HCT116 (cell line): ENCODE measurements at places on chromosomes 6 and 20. TPM values are rescaled to one million over a fixed set of nuclear protein-coding genes. Genes with fewer than 3 reads are reported as not detected.

ENPP5 gene
- 4.5 TPM for total RNA-seq

FAM162B gene
- not detected for total RNA-seq

E2F3 gene
- 27.1 TPM for total RNA-seq

C20orf204 gene
- total RNA-seq = 2.5 TPM

MAK gene
- 0.22 TPM for total RNA-seq

PAK5 gene
- not detected for total RNA-seq

IL17A gene
- not detected for total RNA-seq

SNX5 gene
- total RNA-seq = 159 TPM

PXT1 gene
- 0.17 TPM for total RNA-seq

GSTA1 gene
- 0.57 TPM for total RNA-seq

WFDC2 gene
- 1.1 TPM for total RNA-seq

RIMS1 gene
- total RNA-seq = not detected

GRCh38 chr20:32858189-32858588, 534 bp upstream of the EFCAB8 start:
- no peak for DNase-seq

DNA sequence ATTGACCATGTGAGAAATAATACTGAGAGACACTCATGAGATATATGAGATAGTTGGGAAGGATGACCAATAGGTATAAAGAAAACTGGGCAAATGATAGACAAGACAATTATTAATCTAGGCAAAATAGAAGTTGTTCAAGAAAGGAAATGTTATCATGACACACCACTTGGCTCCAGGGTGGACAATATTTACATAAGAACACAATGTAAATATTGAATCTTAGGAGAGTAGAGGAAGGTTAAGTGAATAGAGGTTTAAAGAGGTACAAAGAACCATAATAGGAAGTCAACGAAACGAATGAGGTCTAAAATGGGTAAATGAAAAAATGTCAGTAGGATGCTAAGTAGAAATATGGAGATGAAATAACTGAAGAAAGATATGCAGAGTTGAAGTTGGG, 126.5 kb downstream of the MBOAT1 start:
- DNase-seq = no peak

- peak; percentile 12 for DNase-seq
Measured at GRCh38 chr6:97215157-97215769, 67.8 kb downstream of the MMS22L start.

GRCh38 chr6:169473663-169474062, 220.0 kb upstream of the THBS2 start:
- DNase-seq = no peak

DNA sequence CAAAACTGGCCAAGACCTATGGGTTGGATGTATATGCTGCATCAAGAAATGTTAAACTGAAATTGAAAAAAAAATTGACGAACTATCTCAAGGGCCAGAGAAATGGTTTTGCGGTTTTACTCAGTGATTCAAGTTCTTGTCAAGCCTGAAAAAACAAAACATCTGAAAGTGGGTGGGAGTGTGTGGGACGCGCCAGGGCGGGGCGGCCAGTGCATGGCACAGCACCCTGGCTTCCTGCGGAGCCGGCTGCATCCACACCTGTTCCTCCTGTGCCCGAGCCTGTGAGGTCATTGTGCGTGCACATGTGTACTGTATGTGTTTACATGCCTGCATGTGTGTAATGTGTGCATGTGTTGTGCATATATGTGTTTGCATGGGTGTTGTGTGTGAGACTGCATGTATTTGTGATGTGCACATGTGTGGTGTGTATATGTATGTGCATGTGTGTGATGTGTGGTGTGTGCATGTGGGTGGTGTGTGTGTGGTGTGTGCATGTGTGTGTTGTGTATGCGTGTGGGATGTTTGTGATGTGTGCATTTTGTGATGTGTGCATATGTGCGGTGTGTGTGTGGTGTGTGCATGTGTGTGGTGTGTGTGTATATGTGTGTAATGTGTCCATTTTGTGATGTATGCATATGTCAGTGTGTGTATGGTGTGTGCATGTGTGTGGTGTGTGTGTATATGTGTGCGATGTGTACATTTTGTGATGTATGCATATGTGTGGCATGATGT, 59.8 kb downstream of the CDH4 start:
- DNase-seq = no peak

- DNase-seq = no peak
Measured at GRCh38 chr6:125050663-125051318, 88.6 kb downstream of the RNF217 start.

DNA sequence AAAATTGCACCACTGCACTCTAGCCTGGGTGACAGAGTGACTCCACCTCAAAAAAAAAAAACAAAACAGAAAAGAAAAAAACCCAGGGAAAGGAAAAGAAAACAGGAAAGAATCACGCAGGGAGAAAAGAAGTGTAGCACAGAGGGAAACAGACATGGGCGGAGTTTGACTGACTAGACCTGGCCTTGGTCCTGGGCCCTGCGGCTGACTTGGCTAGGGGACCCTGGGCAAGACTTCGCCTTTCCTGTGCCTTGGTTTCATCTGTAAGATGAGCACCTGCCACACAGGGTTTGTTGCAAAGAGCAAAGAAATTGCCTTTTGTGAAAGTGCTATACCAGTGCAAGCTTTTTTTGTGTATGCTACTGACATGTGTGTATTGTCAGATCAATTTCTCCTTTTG, 71.3 kb upstream of the KCNG1 start:
- DNase-seq = no peak

DNA sequence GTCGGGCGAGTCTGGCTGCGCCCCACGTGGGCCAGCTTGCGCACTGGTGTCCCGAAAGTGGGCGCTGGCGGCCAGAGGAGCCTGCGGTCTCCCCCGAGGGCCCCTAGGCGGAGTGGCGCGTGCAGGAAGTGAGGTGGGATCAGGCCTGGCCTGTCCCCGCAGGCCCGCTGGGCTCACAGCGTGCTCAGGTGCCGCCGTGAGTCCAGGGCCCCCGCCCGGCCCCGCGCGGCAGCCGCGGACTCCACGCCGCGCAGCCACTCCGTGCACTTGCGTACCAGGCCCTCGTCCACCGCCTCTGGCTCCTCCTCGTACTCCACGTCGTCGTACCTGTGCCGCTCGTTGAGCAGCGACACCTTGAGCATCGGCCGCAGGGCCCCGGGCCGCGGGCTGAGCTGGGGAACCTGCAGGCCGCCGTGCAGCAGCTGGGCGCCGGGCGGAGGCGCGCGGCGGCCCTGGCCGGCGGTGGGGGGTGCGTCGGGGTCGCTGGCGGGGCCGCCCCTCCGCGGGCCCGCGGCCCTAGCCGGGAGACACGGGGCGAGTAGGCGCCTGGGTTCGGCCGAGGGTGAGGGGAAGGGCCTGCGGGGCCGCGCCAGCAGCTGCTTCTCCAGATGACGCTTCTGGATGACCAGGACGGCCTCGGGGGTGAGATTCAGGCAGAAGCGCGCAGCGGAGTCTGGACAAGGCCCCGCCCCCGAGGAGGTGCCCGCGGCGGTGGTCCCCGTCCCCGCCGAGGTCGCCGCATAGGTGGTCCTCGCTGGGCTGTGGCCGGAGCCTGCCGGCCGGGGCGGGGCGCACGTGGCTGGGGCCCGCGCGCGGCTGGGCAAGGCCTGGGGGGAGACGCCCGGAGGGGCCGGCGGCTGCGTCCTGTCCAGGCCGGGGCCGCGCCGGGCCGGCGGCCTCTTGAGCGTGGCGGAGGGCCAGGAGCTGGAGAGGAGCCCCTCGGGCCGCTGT, 835 bp downstream of the PRR18 start:
- no peak for DNase-seq

DNA sequence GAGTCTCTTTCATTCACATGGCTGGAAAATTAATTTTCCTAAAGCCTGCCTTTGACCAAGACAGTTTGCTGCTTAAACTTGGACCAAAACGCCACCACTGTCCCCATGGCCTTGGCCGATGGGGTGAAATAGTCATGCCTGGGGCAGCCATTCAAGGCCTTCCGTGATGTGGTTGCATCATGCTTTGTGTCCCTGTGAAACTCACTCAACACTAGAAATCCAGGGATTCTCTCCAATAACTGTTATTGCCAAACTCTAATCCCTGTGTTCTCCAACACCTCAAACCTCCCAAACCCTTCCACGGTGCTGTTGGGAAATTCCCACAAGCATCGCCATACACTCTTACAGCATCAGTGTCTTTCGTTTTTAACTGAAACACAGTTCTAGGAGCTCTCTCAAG, 1.4 kb upstream of the TXNDC5 start:
- DNase-seq = no peak

DNA sequence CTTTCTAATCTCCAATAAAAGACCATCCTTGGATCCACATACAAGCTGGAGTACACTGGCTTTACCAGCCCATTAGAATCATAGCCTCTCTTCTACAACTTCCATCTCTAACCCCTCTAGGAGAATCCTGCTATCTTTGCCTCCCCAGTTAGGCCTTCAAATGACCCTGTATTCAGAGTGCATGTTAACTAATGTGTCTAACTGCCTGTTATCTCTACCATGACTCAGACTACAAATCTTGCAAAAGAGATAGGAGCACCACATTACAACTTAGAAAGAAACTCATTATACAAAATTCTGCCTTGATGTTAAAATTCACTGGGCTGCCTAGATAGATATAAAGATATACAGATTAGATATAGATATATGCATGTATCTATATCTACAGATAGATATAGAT, 28.2 kb downstream of the GPR63 start:
- DNase-seq = no peak

GRCh38 chr6:153092082-153093013, 38.7 kb downstream of the RGS17 start:
- peak; percentile 48 for DNase-seq

GRCh38 chr6:90336388-90336947, 39.8 kb upstream of the BACH2 start:
- DNase-seq = no peak

GRCh38 chr6:109314313-109314712, 68.0 kb downstream of the CD164 start:
- DNase-seq = no peak

- DNase-seq = no peak
Measured at GRCh38 chr6:162345051-162345511, 382.5 kb downstream of the PRKN start.

GRCh38 chr6:104118274-104118673, 741.4 kb downstream of the HACE1 start:
- DNase-seq = peak; percentile 23

- no peak for DNase-seq
Measured at GRCh38 chr6:17442196-17442595, 48.8 kb downstream of the CAP2 start.

GRCh38 chr20:8473459-8473858, 341.4 kb downstream of the PLCB1 start:
- DNase-seq = no peak

DNA sequence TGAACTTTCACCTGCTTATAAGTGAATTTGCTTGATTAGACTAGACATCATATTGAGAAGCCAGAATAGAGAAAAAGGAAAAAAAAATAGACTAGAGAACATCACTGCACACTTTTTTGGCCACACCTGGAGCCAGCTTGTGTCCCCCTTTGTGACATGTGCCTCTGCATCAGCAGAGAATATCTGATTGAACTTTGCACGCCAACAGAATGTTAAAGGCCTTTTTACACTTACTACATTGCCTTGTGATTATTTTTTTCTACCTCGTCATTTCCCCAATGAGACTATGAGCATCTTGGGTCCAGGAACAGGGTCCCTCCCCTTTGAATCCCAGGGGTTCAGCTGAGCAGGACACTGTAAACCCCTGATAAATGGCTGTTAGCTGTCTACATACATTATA, 17.2 kb upstream of the ZNF133 start:
- DNase-seq = no peak

DNA sequence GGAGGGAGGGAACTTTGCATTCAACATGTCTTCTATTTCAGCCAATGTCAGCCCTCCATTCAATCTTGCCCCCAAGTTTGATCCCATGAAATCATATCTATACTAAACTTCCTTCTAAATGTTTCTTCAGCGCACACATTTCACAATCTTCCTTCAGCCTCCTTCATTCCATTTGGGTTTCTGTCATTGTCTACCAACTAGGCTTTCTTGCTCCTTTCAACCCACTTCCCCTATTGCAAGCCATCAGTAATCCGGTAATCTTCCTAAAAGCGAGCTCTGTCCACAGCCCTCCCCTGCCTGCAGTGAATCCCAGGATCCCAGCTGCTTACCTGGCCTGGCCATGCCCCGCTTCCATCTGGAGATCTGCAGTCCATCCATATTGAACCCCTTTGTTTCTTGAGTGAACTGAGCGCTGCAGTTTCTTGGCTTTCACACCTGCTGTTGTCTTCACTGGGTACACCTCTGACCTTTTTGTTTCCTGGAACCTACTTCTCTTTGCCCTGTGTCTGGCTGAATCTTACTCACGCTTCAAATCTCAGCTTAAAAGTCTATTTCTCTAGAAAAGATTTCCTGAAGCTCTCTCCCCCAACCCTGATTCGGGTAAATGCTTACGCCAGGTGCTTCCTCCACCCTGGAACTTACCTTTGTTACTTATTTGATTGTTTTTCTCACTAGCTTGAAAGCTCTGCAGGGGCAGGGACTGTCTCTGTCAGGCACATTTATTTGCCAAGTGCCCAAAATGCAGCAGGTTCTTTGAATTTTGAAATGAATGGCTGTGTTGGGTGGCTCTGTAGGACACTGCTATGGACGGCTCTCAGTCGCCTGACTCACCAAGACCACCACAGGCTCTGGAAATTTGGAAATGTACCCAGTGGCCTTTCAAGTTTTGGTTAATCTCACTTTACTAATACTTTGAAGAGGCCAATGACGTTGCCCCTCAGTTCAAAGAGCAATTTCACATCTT, 50.3 kb downstream of the ADTRP start:
- no peak for DNase-seq

GRCh38 chr6:78089531-78089930, 436.7 kb downstream of the MEI4 start:
- DNase-seq = no peak

DNA sequence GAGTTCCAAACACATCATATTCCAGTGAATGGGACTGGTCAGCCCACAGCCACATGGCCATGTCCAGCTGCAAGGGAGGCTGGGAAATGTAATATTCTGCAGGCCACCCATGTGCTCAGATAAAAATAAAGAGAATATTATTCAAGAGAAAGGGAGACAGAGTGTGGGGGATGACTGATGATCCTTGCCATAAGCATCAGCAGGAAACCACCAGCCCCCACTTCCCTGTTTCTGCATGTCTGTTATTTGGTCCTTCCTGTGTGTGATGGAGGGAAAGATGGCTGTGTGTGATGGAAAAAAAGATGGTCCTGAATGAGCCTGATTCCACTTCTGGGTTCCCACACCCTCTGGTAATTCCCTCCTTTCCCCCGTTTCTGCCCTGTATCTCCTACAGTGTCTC, 13.1 kb upstream of the RSPO4 start:
- no peak for DNase-seq

DNA sequence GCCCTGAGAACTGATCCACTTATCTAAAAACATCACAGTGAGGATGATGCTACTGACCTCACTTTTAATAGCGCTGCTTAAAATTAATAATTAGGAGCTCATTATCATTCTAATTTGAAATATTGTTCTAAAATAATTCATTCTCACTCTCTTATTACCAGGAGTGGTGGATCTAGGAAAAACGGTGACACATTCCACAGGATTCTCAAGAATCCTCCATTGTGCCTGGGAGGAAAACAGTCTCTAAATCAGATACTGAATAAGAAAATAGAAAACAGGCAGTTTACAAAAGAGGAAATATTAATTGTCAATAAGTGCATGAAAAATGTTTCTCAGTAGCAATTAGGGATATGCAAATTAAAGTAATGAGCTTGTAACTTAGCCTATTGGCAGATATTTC, 187.4 kb downstream of the TENT5A start:
- DNase-seq = no peak
